Epithelial cell of esophagus (primary cell): ENCODE measurements at places on chromosomes 16 and 17.

DNA sequence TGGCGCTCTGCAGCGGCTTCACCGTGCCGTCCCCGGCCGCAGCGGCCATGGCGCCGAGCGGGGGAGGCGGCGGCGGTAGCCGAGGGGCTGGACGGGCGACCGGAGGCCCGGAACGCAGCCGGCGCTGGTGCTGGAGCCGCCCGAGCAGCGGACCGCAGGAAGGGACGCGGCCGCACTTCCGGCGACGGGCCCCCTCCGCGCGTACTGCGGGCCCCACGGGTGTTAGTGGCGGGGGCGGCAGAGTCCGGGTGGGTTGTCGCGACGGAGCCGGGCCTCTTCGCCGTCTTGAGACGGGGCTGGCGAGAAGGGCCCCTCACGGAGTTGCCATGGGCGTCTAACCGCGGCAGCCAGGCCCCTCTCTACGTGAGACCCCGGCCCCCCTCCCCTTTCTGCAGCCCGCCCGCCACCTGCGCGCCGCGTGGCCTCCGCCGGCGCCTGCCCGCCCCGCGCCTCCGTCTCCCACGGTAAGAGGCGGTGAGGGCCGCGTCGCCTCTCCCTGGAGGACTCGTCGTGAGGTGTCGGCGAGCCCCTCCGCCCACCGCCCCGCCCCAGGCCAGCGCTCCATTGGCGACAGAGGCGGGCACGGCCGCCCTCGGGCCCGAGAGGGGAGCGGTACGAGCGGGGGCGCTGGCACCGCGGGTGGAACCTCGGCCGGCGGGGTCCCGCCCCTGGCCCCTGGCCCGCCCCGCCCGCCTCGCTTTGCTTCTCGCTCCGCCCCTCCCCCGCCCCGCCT is at the start of the genes VPS9D1 and ZNF276:
Gene VPS9D1 (minus strand): TSS at position 86 of the 733 bp plus-strand sequence. CDS start 37 bp downstream, at position 49.
Gene ZNF276 (plus strand): TSS at position 725 of the 733 bp plus-strand sequence. CDS start 104 bp downstream, outside the sequence.
- DNase-seq: peak; percentile 87

DNA sequence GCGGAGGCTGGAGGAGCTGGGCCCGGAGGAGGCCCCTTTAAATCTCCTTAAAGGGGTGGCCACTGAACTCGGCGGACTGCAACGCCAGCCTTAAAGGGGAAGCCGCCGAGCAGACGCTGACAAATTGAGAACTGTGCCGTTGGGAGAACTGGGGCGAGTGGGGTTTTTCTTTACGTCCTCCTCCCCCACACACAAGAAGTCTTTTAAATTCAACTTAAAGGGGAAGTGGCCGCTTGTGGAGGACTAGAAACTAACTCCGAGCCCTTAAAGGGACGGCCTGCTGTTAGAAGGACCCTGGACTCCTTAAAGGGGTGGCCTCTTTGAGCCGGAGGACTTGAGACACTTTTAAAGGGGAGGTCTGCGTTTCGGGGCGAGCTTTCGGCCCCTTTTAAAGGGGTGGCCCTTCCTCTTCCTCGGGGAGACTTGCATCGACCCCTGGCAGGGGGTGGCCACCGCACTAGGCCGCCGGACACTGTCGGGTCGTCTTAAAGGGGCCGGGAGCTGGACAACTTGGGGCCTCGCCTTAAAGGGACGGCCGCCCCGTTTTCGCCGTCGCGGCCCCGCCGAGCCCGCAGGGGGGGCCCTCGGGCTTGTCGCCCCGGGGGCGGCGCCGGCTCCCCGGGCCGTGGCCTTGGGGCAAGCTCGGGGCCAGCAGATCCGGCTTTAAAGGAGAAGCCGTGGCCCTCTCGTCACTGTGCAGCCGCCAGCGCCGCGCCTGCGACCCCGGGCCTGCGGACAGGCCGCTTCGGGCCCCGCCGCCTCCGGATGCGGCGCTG is 688 bp downstream of the FBRS start:
- peak; percentile 98 for DNase-seq

DNA sequence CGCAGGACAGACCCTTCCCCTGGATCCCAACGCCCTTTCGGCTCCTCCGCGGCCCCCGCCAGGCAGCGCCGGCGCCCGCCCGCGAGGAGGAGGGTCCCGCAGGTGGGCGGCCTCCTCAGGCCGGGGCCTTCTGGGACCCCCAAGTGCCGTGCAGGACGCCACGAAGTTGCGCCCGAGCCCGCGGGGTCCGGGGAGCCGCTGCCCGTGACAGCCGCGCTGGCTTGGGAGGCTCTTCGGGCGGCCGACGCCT is 504 bp downstream of the ERN1 start:
- DNase-seq: no peak

DNA sequence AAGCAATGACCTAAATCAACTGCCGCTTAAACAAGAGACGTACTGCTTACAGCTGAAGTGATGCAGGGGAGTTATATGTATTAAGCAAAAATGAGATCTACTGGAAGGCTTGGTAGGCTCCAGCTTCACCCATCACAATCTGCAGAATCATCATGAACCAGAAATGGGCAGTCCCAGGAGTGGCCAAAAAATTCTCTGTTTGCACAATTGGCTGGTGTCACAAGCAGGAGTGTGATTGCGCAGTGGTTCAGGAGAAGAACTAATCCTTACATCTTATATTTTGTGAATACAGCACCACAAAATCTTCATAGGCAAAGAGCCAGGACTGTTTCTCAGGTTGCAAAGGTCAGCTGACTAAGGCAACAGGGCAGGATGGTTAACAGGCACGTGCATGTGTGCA is 75.9 kb downstream of the CES1 start:
- no peak for DNase-seq

GRCh38 chr17:1731194-1731506 is 6.6 kb downstream of the WDR81 start:
- DNase-seq: no peak
